Epithelial cell of prostate (primary cell): ENCODE measurements at places on chromosomes 3 and 15.

DNA sequence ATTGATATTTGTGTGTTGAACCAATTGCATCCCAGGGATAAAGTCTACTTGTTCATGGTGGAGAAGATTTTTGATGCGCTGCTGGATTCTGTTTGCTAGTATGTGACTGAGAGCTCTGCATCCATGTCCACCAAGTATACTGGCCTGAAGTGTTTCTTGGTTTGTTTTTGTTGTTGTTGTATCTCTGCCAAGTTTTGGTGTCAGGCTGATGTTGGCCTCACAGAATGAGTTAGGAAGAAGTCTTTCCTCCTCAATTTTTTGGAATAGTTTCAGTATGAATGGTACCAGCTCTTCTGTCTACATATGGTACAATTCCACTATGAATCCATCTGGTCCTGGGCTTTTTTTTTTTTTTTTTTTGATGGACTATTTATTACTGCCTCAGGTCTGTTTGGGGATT lies 50.9 kb upstream of the OSTN start:
- no peak for DNase-seq

GRCh38 chr3:23377928-23378672 lies 175.0 kb downstream of the UBE2E2 start:
- DNase-seq = no peak

GRCh38 chr3:30502051-30502741 lies 104.2 kb upstream of the TGFBR2 start:
- DNase-seq = peak; percentile 53

- DNase-seq = no peak
Measured at GRCh38 chr3:185283374-185283935, 29.6 kb upstream of the EHHADH start.

DNA sequence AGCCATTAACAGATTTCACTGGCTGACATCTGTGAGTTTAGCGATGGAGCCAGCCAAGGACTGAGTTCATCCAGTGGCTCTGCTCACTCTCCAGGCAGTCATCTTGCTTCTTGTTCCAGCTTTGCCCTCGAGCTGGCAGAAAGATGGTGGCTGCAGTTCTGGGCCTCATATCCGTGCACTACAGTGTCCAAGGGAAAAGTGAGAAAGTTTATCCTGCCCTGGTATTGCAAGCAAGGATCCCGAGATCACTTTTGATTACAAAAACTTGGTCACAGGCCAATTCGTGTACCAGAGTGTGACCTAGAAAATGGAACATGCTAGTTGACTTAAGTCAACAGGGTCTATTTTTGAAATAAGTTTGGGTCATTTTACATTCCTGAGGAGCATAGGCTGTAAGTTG lies 288.0 kb upstream of the CHRM5 start:
- DNase-seq = no peak
